Activated CD4-positive, alpha-beta T cell treated with anti-CD3 and anti-CD28 coated beads, Interleukin-2, amount 10 ng/mL, durations not matched to agents 7 days and 5 days (primary cell): ENCODE measurements at places on chromosomes 1 and 21.

- H3K36me3 ChIP-seq: no peaks in the 10 kb centered on the region
- H3K4me3 ChIP-seq: no peak overlapping the region
- H3K4me1 ChIP-seq: no peaks in the 10 kb centered on the region
- H3K27me3 ChIP-seq: peaks cover 5% of the 10 kb centered on the region
- no peak overlapping the region for H3K27ac ChIP-seq
These were observed 16.4 kb upstream of the CPT2 start for GRCh38 chr1:53180226-53180625.

GRCh38 chr1:204801211-204801610 lies 69.5 kb upstream of the NFASC start:
- H3K36me3 ChIP-seq: no peaks in the 10 kb centered on the region
- H3K27me3 ChIP-seq: peaks cover 1% of the 10 kb centered on the region
- DNase-seq: no peak

DNA sequence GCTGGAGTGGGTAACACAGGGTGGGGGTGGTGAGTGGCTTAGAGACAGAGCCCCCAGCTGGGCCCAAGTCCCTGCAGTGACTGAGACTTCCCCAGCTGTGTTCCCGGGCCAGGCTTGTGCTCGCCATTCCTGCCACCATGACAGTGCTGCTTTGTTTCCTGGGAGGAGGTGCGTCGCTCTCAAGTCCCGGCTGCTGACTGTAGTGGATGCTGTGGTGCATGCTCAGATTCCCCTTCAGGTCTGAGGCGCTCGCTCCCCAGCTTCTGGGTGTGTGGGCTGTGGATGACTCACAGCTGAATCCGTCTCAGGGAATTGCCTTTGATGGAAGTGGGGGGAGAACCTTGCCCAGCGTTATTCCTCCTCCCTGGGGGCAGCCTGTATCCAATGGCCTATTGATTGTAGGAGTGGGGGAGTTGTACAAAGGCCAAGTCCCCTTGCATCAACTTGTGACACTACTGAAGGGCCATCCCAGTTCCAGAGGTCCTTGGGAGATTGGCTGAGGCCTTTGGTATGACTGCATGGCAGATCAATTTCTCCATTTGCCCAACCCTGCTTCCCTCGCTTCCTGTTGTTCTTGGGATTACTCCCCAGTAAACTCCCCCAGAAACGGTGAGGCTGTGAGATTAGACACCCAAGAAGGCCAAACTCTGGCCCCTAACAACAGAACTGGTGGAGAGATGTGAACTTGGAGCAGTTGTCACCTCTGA lies 17.8 kb upstream of the POU3F1 start:
- no peak overlapping the region for H3K4me3 ChIP-seq
- no peak overlapping the region for H3K27ac ChIP-seq
- peaks cover 18% of the 10 kb centered on the region for H3K27me3 ChIP-seq
- no peak for DNase-seq

- no peak for DNase-seq
- H3K36me3 ChIP-seq: no peaks in the 10 kb centered on the region
- H3K27me3 ChIP-seq: peaks cover 3% of the 10 kb centered on the region
- H3K4me3 ChIP-seq: no peak overlapping the region
- H3K27ac ChIP-seq: no peak overlapping the region
These were observed 68.2 kb upstream of the KCNJ6 start for GRCh38 chr21:37984416-37984815.

GRCh38 chr1:14996133-14997050 lies 157.2 kb upstream of the TMEM51 start:
- H3K36me3 ChIP-seq: no peaks in the 10 kb centered on the region
- no peaks in the 10 kb centered on the region for H3K4me1 ChIP-seq
- no peak for DNase-seq
- no peak overlapping the region for H3K4me3 ChIP-seq
- no peak overlapping the region for H3K27ac ChIP-seq

DNA sequence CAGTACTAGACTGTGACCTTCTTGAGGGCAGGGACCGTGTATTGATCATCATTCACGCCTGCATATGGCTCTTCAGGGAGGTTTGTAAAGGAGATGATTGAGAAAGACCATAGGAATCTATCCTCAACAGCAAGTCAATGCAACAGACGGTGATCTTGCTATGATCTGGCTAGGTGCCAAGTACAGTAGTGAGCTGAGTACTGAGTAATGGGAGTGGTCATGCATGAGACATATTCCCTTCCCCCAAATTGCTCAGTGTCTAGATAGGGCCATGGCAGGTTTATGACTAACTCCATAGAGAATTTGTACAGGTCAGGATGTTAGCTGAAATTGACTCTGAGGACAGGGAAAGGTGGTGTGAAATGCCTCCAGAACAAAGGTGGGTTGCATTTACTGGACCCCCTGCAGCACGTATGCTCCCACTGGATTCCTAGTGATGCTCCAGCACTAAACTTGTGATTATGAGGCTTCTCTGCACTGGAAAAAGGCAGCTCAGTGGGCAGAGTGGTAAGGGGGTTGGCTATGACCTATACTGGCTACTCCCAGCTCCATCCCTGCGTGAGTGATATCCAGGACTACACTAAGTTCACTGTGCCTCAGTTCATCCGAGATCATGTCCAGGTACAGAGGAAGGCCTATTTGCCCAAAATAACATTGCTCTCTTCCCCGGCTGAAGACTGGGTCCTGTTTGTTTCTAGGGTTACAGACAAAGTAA lies 37.2 kb downstream of the KCNJ6 start:
- H3K4me3 ChIP-seq: no peak overlapping the region
- no peaks in the 10 kb centered on the region for H3K27me3 ChIP-seq
- H3K36me3 ChIP-seq: no peaks in the 10 kb centered on the region
- DNase-seq: no peak
- H3K4me1 ChIP-seq: peaks cover 1% of the 10 kb centered on the region

GRCh38 chr1:227887697-227888403 lies 59.9 kb downstream of the WNT9A start:
- no peak overlapping the region for H3K4me3 ChIP-seq
- H3K27ac ChIP-seq: peak overlapping the region; percentile 78
- no peaks in the 10 kb centered on the region for H3K27me3 ChIP-seq

GRCh38 chr1:235035928-235036327 lies 92.7 kb downstream of the TOMM20 start:
- H3K4me3 ChIP-seq: no peak overlapping the region
- no peak for DNase-seq
- peaks cover 10% of the 10 kb centered on the region for H3K36me3 ChIP-seq
- H3K27ac ChIP-seq: no peak overlapping the region

DNA sequence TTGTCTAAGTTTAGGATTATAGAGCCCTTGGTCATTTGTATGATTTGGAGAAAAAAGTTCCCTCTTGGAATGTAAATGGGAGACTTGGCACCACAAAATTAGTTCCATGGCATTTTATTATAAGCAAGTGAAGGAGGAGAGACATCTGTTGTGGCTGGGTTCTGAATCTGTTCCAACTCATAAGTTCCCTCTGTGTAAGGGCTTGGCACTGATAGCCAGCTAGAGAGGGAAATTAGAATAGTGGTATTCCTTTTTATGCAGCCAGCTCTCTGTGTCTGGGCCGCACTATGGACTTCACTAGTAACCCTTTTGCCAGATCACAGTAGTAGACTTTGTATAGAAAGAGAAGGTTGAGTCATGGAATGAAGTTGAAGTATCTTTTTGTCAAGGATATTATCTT lies 31.1 kb downstream of the GNAI3 start:
- H3K27me3 ChIP-seq: no peaks in the 10 kb centered on the region
- H3K4me1 ChIP-seq: no peaks in the 10 kb centered on the region
